H54 (cell line): ENCODE measurements at places on chromosomes 16 and 17.

DNA sequence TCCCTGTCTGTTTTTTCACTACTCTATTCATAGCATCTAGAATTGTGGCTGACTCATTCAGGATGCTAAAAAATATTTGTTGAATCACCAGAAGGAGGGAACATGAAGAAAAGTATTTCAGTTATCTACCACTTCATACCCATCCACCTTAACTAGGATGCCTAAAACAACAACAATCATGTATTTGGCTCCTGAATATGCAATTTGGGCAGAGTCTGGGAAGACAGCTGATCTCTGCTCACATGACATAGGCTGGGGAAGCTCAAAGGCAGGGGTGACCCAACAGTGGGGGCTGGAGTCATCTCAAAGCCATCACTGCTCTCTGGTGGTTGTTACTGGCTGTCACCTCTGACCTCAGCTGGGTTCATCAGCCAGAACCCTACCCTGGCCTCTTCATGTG is 80.1 kb upstream of the RPL38 start:
- DNase-seq, result peak; percentile 47

GRCh38 chr17:73121506-73121905 is 29.0 kb upstream of the SLC39A11 start:
- no peak for DNase-seq

DNA sequence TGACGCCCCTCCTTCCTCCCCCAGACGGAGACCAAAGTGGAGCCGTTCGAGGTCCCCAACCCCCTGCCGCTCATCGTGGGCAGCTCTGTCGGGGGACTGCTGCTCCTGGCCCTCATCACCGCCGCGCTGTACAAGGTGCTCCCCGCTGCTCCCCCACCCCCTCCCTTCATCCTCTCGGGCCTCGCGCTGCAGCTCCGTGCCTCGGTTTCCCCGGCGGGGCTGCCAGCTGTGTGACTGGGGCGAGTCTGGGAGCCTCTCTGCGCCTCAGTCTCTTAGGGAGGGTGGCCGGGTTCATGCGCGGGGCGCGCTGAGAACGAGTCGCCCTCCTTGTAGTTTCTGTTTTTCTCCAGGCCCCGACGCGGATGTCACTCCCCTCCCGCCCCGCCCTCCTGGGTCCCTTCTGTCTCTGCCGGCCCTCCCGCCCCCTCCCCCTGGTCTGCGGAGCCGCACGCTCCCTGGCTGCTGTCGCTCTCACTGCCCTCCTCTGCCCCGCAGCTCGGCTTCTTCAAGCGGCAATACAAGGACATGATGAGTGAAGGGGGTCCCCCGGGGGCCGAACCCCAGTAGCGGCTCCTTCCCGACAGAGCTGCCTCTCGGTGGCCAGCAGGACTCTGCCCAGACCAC is 23.7 kb upstream of the ITGAX start:
- DNase-seq, result no peak

GRCh38 chr17:73030501-73030921 is 62.0 kb downstream of the SLC39A11 start:
- no peak for DNase-seq

DNA sequence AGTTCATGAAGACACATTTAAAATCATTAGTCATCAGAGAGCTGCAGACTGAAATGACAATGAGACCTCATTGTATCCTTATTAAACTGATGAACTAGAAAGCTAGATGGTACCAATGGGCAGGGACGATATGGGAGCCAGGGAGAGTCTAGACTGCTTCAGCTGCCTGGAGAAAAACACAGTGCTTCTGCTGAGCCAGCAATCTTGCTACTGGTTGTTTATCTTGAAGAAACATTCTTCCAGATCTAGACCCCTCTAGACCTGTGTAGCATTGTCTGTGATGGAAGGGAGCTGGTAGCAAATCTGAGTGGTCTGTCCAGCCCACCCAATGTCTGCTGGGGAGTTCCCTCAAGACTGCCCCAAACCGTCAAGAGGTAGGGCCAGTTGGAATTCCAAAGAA is 2.0 kb upstream of the DRC7 start:
- no peak for DNase-seq

DNA sequence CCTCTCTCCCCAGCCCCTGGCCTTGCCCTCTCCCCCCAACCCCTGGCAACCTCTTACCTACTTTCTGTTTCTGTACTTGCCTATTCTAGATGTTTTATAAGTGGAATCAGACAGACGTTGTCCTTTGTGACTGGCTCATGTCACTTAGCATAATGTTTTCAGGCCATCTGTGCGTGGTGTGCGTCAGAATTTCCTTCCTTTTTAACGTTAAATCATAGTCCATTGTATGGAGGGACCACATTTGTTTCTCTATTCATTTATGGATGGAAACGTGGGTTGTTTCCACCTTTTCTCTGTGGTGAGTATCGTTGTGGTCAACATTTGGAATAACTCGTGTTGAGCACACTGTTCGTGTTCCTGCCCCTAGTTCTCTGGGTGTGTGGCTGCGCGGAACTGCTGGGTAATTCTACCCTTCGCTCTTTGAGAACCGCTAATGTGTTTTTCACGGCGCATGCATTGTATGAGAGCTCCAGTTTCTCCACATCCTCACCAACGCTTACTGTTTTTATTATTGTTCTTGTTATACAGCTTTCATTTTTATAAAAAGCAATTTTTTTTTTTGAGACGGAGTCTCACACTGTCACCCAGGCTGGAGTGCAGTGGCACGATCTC is 26.3 kb downstream of the ACTG1 start:
- DNase-seq, result no peak

- no peak for DNase-seq
These were observed 28.9 kb downstream of the LITAF start for GRCh38 chr16:11557801-11558200.

DNA sequence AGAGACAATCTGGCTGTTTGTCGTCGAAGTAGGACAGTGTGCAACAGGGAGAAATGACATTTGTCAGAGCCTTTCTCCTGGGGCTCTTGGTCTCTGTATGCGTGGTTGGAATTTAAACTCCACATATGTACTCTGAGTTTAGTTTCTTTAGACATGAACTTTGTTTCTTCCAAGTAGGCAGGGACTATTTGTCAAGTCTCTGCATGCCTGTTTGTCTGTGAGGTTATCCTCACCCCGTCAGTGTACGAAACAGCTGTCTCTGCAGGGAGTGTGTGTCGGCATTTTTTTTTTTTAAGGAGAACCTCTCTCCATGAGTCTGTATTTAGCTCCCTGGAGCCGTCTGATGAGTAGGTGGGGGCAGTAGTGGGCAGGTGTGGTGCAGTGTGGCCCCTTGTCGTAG is 29.7 kb downstream of the NDEL1 start:
- DNase-seq, result no peak

DNA sequence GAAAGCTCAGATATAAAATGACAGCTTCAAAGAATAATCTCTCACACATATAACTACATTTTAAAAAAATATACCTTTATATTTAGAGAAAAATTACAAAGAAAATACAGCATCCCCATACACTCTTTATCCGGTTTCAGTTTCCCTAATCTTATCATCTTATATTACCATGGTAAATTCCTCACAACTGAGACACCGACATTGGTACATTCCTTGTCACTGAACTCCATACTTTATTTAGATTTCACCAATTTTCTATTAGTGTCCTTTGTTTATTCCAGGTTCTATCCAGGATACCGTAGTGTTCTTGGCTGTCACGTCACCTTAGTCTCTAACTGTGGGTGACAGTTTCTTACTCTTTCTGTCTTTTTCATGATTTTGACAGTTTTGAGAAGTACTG is 22.0 kb upstream of the ABCA10 start:
- no peak for DNase-seq

- no peak for DNase-seq
These were observed 470.6 kb upstream of the CDH5 start for GRCh38 chr16:65895906-65896305.

DNA sequence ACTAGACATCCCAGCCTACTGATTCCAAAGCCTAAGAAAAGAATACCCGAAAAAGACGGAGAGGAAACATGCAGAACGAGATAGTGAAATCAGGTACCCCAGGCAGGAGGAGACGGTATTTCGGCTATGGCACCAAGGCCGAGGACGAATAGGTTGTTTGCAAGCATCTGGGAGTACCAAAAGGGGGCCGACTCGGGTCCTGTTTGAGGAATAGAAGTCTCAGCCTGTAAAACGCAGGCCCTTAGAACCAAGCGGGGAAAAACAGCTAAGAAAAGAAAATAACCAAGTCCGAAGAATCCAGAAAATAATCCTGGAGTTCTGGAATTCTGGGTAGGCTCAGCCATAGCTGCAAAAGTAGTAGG is 537 bp downstream of the SLC35B1 start:
- DNase-seq, result no peak

GRCh38 chr17:75623386-75623785 is 9.8 kb upstream of the SMIM5 start:
- no peak for DNase-seq

- DNase-seq, result no peak
These were observed 22.0 kb downstream of the C16orf74 start for GRCh38 chr16:85728879-85729278.

DNA sequence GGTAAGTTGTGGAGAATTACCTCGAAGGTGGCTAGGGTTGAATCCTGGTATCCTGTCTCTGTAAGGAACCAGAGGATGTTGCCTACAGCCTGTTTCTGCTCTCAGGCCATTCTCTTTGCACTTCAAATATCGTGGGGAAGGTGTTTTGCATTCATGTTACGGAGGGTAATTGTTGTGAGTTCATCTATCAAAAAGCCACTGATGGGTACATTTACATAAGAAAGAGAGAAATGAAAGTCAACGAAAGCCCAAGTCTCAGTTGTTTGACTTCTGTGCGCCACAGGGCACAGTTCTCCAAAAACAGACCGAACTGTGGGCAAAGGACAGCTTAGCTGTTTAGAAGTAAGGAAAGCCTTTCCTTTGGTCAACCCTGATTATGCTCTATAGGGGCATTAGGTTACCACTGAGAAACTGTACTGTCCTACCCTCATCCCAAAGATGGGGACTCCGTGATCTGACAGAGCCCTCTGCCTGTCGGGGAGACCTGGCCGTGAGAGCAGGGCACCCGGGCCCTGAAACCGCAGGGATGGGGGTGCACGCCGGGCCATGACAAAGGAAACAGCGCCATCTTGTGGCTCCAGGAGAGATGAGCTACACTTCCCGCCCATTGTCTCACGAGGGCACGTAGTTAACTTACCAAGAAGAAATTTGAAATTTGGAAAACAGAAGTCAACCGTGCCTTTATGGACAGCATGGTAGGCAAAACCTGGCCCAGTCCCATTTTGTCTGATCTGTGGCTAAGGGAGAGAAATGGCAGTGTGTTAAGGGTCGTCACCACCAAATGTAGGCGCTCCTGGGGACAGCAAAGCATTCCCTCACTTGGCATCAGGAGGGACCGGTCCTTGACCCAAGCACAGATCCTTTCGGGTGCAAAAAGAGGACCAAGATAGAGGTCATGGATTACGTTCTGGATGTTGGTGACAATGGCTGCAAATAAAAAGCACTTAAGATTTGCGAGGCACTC is 74.5 kb upstream of the DYNLRB2 start:
- peak; percentile 51 for DNase-seq

DNA sequence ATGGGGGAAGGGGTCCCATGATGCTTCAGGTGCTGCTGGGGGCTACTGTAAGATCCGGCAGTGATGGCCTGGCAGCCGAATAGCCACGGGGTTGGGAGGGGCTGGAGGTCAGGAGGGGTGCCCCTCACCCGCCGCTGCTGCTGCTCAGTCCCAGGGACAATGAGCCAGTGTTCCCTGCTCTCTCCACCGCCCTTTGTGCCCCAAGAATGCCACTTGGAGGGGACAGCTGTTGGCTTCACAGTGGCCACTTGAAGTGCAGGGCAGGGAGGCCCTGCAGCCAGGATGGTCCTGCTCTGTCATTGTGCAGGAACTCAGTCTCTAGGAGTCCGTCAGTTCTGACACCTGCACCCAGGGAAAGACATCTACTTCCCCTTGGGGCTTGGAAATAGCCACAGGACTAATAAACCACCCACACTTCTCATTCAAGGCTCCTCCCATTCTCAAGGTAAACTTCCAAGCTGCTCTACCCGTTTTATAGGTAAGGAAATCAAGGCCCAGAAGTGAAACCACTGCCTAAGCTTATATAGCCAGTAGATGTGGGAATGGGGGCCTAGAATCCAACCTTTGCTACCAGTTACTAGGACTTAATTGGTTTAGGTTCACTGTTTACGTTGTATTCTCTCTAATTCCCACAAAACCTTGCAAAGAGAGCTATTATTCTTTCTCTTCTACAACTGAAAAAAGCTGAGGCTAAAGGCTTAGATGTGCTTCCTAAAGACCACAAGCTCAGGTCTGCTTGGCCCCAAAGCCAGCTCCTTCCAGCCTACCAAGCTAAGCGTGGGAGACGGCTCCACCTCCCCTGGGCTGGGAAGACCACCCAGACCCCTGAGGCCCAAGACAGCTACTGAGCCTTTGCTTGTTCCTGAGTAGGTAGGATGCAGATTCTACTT is 6.2 kb upstream of the CPSF4L start:
- DNase-seq, result no peak

DNA sequence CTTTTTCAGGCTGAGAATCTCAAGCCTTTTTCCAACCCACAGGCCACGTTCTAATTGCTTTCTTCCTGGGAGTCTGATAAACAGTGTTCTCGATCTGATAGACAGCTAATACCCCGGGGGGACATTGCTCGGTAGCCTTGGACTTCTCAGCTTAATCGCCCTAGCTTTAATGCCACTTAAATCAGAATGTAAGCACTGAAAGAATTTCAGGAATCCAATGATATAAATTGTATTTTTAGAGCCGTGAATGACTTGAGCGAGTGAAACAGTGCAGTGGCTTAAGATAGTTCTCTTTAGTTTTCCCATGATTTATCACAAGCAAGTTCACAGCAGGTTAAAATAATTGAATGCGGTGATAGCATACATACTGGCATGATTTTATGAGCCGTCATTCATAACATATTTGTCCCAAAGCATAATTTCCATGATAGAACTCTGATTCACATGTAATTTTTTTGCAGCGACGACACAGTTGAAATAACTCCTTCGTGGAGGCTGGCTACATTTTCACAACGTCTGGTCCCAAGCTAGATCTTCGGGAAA is 116.1 kb upstream of the MYOCD start:
- DNase-seq, result no peak

DNA sequence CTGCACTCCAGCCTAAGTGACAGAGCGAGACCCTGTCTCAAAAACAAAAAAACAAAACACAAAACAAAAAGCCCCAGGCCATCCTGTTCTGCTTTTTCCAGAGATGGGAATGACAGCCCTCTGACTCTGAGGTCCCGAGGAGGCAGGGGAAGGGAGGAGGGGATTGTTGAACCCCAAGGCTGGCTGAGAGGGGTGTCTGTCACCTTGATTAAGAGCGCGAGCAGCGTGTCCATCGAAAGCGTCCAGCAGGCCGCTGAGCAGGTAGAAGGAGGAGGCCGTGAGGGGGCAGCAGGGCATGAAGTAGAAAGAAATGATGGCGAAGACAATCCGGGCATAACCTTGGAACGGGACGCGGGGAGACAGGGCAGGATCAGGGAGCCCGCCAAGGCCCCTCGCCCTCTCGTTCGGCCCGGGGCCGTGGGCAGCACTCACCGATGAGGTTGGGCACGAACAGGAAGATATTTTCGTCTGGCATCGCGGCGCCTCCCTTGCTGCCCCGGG is 593 bp downstream of the CDIPT start:
- no peak for DNase-seq
